Karpas-422 (cell line): ENCODE measurements at places on chromosomes 12 and 14. TPM values are rescaled to one million over a fixed set of nuclear protein-coding genes. Genes with fewer than 3 reads are reported as not detected.

ZDHHC22 gene
- total RNA-seq, result not detected in 2 replicates

CELA1 gene
- total RNA-seq, result not detected in 2 replicates

PRORP gene
- 58.4 and 60.8 TPM in 2 replicates for total RNA-seq

SERPINA5 gene
- total RNA-seq, result not detected in 2 replicates

HVCN1 gene
- total RNA-seq, result 5.1 and 11.5 TPM in 2 replicates

TTC9 gene
- total RNA-seq, result 6.1 and 7.9 TPM in 2 replicates

SOX5 gene
- 15.2 and 30.5 TPM in 2 replicates for total RNA-seq

DTX1 gene
- total RNA-seq, result 227 and 481 TPM in 2 replicates

ERBB3 gene
- total RNA-seq, result not detected in 2 replicates

DCN gene
- total RNA-seq, result 612 and 1,580 TPM in 2 replicates

DNA sequence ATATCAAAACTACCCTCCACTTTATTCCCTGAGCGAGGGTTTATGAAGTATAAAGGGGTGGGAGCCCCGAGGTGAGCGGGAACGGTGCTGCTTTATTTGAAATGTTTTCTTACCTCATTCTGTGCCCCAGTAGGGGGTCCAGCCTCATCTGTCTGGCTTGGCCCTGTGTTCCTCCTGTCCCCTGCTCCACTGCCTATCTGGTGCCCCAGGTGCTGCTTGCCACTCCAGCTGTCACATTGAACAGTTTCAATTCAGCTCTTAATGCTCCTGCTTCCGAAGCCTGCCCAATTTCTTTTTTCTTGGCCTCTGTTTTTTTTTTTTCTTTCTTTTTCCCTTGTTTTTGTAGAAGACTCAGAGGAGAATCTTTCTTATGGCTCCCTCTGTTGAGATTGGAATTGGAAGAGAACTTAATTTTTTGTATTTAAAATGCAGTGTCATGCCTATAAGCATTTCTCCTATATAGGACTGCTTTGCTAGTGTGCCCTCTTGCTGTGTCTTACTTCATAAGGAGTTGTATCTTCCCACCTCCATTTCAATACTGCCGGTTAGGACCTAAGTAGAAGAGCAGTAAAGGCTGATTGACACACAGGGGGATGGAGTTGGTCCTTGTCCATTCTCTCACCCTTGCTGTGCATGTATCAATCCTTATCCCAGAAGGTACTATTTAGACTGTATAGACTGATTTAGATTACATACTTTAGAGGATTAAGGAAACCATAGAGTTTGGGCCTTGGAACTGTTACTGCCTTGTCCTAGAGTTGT lies 2.3 kb downstream of the ATXN7L3B start:
- no peak for DNase-seq

DNA sequence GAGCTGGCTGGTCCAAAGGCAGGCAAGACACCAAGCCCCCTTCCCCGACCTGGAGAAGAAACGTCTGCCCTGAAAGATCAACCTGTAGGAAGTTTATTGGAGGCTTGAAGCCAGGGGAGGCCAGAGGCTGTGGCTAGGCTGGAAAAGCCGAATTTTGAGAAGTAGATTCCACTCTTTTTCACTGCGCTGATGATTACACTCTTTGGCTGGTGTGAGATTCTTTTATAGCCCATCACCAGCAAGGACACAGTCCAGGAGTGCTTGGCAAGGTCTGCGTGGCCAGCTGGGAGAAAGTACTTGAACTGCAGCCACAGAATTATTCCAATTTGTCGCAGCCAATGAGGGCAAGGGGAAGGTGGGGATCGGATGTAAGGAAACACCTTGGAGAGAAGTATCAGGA lies 45.0 kb downstream of the SYNE3 start:
- no peak for DNase-seq

DNA sequence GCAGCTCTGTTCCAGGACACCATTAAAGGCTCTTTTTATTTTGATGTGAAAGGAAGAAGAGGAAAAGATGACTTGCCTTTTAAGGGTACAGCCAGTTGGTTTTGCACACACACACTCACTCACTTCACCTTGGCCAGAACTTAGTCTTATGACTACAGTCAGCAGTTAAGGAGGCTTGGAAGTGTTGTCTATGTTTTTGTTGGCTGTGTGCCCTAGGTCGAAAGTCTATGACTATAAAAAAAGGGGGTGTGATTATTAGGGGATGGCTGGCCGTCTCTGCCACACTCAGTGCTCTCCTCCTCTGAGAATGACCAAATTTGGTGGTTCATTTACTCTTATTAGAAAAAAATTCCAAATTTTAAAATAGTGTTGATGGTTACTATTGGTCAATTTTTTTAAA lies 139.5 kb upstream of the OTX2 start:
- DNase-seq, result no peak

DNA sequence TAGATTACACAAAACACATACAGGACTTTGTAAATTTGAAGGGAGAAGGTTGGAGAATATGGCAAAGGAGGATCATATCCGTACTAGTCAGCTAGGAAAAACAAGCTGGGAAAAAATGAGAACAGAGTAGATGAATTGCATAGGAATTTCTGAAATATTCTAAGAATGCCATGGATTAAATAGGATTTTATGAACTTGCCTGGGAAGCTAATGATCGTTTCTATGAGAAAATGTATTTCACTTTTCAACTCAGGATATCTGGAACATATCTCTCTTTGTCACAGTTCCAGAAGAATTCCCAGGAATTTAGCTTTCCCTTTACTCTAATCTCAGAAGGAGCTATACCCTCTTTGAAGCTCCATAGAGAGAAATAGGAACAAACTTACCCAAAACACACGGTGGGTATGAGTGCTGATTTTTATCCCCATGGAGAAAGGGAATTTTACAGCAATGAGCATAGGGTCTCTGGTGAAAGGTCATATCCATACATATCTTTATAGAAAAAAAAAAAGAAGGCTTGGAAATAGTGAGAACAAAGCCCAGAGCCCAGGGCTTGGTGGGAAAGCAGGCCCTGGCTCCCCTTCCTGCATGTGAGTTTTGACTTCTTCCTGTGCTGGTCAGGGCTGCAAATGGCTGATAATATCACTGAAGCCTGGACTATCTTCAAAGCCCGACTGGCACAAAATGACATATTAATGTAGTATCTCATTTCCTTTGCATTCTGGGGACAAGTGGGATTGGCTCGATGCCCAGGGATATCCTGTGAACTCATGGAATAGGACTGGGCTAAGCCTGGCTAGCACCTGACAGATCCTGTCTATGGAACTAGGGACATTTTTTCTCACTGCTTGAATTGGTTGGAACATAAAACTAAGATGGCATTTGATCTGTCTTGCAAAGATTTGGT lies 136.3 kb downstream of the AEBP2 start:
- no peak for DNase-seq

DNA sequence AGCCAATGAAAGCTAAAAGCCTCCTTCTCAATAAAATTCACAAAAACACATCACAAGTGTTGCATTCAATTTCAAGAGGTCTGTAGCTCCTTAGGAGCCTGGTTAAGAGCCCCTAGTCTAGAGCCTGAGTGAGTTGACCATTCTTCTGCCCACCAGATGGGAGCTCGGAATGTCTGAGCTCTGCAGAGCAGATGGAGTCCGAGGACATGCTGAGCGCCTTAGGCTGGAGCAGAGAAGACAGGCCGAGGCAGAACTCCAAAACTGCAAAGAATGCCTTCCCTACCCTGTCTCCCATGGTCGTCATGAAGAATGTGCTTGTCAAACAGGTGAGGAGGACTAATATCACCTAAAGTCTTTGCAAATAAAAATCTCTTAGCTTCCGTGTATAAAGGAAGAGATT lies 11.6 kb downstream of the CIPC start:
- no peak for DNase-seq

DNA sequence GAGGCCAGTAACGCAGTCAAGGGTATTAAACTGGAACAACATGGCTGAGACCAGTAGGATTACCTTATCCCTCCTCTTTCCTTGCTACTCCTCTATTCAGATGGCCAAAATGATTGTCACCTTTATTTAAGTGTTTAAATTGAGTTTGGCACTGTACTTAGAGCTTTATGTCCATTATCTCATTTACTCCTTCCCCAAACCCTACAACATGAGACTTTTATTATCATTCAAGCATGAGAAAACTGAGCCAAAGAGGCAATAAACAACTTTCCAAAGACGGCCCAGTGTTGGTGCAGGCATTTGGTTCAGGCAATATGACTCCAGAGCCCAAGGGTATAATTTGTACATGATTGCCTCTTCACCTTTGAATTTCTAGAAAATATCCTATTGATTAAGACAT lies 370.9 kb upstream of the KITLG start:
- no peak for DNase-seq

- DNase-seq, result no peak
Observed at GRCh38 chr12:77153706-77154105, 88.3 kb upstream of the E2F7 start.

DNA sequence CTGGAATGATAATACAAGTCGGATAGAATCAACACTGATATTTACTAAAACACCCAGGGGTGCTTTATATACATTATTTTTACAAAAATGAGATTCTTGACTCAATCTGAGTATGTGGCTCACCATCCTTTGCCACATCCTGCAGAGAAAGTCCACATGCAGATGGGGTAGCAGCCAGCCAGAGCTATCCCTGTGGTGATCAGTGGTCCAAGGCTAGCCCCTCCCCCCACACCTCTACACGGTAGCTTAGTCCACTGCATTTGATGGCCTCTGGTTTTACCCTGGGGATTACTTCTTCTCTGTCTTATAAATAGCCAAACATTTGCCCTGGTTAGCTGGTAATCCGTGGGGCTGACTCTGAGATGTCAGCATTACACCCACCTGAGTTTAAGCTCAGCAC lies 28.1 kb upstream of the TTC7B start:
- DNase-seq, result no peak

- no peak for DNase-seq
Observed at GRCh38 chr14:54767139-54767431, 135.5 kb downstream of the GCH1 start.

- DNase-seq, result no peak
Observed at GRCh38 chr14:90281261-90281660, 24.9 kb downstream of the PSMC1 start.

DNA sequence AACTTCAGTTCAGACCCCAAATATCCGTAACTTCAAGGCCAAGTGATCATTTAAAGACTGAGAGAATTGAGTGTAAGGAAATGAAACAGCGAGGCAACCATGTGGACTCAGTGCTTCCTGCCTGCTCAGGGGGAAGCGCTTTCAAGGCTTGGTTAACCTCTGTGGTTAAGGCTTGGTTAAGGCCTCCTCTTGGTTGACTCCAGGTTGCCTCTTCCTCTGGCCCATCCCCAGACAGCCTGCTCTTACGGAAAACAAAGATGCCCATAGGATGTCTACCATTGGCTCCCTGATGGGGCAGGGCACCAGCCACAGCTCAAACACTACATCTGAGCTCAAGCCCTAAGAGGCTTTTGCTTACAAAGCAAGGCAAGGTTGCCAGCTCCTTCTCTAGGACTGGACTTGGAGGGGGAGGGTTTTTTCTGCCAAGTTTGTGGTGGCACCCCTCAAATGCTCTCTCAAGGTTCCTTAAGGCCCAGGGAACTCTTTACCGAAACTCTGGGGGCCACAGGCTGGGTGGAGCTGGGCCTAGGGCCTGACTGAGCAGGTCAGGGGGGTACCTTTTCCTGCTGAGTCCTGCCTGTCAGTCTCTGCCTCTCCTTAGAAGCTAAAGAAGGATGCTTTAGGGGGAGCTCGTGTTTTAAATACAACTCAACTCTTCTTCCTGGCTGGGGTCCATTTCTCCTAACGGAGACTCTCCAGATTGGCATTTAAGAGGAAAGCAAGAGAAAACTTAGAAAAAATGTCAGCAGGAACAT lies 13.7 kb downstream of the COL2A1 start:
- DNase-seq, result peak; percentile 67

GRCh38 chr12:79298506-79298905 lies 392.3 kb downstream of the PAWR start:
- DNase-seq, result no peak

GRCh38 chr12:49274396-49275069 lies 9.7 kb downstream of the TUBA1C start:
- no peak for DNase-seq
